ENCODE measurements at places on chromosomes 6 and 20. TPM values are rescaled to one million over a fixed set of nuclear protein-coding genes. Genes with fewer than 3 reads are reported as not detected.

Gene CDKAL1
- 15.3 TPM for total RNA-seq

Gene KHDRBS2
- not detected for total RNA-seq

Gene KCNQ5
- total RNA-seq, result not detected

Gene SLC39A7
- 83.1 TPM for total RNA-seq

Gene PHACTR1
- total RNA-seq, result 1.0 TPM

Gene LPA
- total RNA-seq, result not detected

Data from dermis microvascular lymphatic vessel endothelial cell (primary cell).